CD4-positive, alpha-beta T cell treated with Interleukin-15 for 4 hours (primary cell): ENCODE measurements at places on chromosomes 6 and 20.
A peak's percentile ranks its signal among the peaks of the same experiment; 100 is the strongest.

DNA sequence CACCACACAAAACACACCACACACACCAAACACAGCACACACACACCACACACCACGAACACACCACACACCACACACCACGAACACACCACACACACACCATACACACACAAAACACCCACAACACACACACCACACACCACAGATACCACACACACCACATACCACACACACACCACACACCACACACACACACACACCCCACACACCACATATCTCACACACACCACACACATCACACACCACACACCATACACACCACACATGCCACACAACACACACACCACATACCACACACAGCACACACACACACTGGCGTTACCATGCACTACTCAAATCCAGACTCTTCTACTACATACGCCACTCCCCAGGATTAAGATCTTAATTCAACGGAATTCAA lies 118.9 kb upstream of the THBS2 start:
- DNase-seq, result no peak

DNA sequence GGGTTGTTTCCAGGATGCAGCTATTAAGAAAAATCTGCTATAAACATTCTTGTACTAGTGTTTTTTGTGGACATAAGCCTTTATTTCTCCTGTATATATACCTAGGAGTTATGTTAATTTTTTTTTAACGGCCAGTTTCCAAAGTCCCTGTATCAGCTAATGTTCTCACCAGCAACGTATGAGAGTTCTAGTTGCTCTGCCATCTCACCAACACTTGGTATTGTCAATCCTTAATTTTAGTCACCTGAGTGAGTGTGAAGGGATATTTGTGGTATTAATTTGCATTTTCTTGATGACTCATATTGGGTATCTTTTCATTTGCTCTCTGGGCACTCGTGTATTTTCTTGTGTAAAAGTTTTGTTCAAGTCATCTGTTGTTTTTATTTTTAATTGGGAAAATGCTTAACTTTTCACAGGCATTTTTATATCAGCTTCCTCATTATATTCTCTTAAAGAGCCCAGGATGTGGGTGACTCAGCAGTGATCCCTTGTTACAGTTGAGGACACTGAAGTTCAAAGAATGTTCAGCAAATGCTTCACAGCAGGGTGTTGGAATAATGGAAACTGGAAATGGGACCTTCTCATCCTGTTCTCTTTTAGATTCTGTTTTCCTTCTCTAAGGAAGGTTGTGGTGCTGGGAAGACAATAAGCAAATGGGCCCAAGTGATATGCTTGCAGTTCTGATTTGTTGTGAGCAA lies 211.7 kb upstream of the PRND start:
- no peak for DNase-seq

- DNase-seq, result no peak
Observed at GRCh38 chr6:155267411-155267810, 3.6 kb downstream of the CLDN20 start.

DNA sequence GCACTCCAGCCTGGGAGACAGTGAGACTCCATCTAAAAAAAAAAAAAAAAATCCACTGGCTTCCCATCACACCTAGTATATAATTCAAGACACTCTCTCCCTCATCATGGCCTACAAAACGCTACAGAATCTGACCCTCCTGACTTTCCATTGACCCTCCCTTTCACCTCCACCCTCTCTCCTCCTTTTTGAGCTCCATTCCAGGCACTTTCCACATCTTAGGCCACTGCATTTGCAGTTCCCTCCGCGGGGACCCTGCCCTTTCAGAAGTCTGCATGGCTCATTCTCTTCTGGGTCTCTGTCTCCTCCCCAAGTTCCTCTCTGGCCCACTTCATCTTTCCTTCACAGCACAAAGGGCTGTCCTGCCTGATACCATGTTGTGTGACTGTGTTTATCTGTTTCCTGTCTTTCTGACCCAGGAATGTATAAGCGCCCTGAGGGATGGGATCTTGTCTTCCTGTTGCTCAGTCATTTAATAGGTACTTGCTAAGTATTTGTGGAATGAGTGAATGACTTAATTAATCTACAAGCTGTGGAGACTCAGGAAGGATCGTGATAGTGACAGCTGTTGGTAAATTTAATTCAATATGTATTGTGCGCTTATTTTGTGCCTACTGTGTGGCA lies 35.2 kb downstream of the NCR2 start:
- DNase-seq, result no peak

DNA sequence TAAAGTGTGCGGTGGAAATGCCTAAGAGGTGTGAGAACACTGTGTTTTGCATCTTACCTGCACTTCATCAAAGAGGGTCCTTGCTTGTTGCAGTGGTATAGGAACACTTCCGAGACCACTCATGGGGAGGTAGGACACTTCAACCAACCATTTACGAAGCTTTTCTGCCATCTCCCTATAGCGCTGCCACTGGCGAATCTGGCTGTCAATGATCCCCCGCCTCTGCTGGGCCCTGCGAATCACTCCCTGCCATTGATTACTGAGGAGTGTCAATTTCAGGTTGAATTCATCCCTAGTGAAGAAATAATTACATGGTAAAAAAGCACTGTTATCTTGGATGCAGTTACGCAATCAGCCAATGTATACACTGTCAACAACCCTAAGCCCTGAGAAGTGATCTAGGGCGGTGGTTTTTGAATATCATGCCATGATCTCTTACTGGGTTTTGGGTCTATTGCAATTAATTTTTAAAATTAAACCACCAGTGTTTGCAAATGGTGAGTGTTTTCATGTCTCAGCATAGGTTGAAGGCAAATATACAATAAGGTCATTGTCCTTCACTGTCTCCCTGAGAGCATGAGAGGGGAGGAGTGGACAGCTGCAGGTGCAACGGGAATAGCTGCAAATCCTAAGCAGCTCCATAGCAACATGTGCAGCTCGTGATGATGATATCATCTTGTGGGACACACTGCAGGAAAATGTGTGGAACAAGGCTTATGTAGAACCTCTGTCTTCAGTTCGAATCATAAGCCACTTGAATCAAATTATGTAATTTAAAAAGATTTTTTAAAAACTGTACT lies 400.6 kb downstream of the ESR1 start:
- no peak for DNase-seq

DNA sequence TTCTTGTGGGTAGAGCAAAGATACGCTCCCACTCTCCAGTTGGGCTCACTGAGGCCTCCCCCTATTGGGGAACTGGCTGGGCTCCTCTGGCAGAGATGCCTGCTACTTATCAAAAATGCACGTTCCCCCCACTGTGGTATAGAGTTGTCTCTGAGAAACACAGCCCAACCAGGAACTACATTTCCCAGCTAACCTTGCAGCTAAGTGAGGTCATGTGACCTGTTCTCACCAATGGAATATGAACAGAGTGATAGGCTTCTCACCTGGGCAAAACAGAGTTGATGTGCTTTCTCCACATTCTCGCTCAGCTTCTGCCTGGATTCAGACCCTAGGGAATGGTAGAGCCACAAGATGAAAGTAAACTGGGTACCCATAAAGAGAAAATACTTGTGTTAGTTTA lies 49.1 kb upstream of the PTPRT start:
- DNase-seq, result no peak

DNA sequence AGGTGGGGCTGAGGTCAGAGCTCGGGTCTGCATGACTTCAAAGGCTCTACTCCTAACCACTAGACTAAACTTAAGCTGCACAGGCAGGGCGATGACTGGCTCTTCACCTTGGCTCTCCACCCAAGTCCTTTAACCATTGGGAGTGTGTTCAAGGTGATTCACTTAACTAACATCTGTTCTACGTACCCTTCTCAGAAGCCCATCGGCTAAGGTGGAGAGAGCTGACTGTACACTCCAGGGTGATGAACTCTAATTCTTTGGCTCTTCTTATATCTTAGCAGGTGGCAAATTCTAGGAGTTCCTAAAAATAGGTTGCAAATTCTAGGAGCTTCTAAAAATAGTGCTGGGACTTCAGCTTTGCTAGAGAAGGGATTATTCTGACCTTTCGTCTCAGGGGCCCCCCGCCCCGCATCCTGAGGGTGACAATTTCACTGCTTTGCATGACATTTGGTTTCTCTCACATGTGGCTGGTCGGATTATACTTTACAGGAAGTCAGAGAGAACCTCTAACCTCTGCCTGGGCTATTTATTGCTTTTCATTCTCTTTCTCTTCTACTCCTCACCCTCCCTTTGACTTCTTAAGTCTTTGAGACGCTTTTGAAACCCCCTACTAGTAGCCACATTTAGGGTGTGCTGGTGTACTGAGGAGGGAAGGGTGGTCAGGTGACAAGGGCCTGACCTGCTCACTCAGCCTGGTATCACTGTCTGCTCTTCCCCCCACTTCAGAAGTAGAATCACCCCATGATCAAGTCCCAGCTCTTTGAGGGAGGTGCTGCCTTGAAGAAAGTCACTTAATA lies 55.5 kb downstream of the PRDM1 start:
- peak; percentile 84 for DNase-seq
